Renal cortical epithelial cell (primary cell): ENCODE measurements at places on chromosomes 4 and X. TPM values are rescaled to one million over a fixed set of nuclear protein-coding genes. Genes with fewer than 3 reads are reported as not detected.

Gene PAGE2
- not detected in 2 replicates for total RNA-seq

Gene PTCHD1
- total RNA-seq, result under 0.01 TPM in 1 of 2 replicates, not detected in the other

Gene UGT2A1
- total RNA-seq, result not detected in 2 replicates

Gene IL2
- not detected in 2 replicates for total RNA-seq

Gene ALAS2
- total RNA-seq, result not detected in 2 replicates

Gene PAGE2B
- total RNA-seq, result not detected in 2 replicates

Gene CHST7
- total RNA-seq, result 5.7 and 13.0 TPM in 2 replicates

Gene ATP1B4
- not detected in 2 replicates for total RNA-seq

Gene MAGEB5
- not detected in 2 replicates for total RNA-seq

Gene ATOH1
- not detected in 2 replicates for total RNA-seq

Gene SORBS2
- total RNA-seq, result 9.7 and 45.1 TPM in 2 replicates

Gene SPANXB1
- not detected in 2 replicates for total RNA-seq

Gene TRAM1L1
- 3.6 and 5.2 TPM in 2 replicates for total RNA-seq

Gene MAOB
- total RNA-seq, result 0.52 and 21.6 TPM in 2 replicates

Gene DCAF12L2
- total RNA-seq, result 0.15 and 0.87 TPM in 2 replicates

DNA sequence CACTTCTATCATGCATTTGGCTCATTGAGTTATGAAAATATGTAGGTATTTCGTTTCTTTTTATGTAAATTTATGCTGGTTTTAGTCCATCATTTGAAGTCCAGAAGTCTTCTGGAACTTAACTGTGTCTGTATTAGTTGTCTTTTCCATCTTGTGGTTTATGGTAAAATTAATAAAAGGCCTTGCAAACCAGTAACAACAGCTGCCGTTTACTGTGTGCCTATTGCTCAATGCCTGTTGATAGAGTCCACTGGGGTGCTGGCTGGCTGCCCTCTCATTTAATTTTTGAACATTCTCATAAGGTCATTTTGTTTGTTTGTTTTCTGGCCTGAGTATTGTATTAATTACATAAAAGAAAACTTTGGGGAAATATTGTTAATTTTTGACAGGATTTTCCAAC lies 98.0 kb downstream of the NAA11 start:
- DNase-seq, result peak; percentile 29

GRCh38 chr4:99351487-99351886 lies 1.1 kb downstream of the ADH1C start:
- no peak for DNase-seq

DNA sequence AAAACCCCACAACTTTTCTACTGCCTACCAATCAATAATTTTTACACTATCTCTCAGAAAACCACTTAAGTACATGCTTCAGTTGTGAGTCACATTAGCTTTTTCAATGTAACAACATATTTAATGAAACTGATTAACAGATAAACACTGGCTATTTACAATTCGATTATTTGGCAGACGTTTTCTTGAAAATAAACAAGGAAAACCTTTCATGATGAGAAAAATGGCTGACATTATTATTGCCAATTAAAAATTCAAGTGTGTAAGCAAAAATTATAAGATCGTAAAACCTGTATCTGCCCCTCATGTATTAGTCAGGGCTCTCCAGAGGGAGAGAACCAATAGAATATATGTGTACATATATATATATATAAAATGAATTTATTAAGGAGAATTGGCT lies 1555.5 kb upstream of the IGFBP7 start:
- DNase-seq, result no peak

GRCh38 chr4:97235521-97235920 lies 907.8 kb downstream of the STPG2 start:
- DNase-seq, result peak; percentile 1

- no peak for DNase-seq
Measured at GRCh38 chrX:37816766-37817165, 30.6 kb downstream of the DYNLT3 start.

- DNase-seq, result no peak
Measured at GRCh38 chr4:38684951-38685844, 21.2 kb downstream of the KLF3 start.

DNA sequence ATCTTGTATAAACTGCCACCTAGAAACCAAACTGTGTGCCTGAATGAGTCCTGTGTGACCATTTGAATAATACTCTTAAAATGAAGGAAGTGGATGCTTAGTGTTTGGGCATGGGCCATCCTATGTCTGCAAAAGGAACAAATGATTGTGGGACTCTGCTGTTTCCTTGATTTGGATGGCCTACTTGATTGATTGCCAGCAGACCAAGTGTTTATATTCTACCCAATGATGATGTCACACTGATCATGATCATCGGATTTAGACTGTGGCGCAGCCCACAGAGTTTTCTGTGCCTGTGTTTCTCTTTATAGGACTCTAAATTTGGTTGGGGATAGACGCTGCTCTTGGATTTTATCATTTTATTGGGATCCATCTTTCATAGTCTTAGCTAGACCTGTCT lies 4.4 kb downstream of the SEPTIN11 start:
- no peak for DNase-seq

DNA sequence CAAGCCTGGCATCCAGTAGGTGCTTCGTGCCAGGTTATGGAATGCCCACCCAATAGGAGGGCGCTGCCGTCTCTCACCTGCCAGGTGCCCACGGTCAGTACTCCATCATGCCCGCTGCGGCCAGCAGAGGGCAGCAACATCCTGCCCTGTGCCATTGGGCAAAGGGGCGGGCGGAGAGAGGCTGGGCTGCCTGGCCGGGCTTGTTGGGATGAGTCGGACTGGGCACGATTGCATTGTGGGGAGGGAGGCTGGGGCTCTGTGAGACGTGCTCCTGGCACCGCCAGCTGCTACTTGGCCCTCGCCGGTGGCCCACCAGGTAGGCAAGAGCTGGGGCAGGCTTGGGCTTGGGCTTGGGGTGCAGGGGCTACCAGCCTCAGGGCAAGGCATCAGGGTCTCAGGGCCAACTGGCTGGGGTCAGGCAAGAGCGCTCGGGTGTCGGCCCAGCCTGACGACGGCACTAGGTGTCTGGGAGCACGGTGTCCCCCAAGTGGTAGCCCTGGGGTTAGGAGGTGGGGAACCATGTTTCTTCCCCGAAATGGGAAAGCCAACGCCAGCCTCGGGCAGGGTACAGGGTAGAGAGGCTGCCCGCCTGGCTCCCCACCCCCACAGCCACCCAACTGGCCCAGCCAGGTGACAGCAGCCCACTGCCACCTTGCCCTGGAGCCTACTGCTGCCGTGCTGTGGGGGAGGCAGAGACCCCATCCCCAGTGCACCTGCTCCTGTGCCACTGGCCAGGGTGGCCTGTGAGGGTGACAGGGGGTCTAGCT lies at the start of gene PLXNB3:
Gene PLXNB3 (plus strand): TSS at position 261 of the 767 bp plus-strand sequence. CDS start 1,287 bp downstream, outside the sequence.
- peak; percentile 28 for DNase-seq

GRCh38 chr4:128380306-128380705 lies 92.7 kb upstream of the PGRMC2 start:
- DNase-seq, result no peak

DNA sequence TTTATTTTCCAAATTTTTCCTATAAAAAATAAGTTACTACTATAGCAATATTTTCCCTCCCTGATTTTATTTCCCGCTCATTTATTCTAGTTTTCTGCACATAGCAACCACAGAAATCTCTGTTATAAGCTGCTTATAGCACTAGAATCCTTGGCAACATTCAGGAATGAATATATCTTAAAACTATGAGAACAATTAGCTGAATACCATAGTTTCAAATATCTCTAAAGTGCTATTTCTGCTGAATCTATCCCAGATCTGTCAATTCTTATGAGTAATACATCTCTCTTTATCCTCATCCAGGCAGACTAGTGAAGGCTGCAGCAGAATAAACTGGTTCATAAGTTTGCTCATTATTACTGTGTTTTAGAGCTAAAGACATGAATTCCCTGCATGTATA lies 622.9 kb upstream of the DIPK2B start:
- DNase-seq, result no peak

DNA sequence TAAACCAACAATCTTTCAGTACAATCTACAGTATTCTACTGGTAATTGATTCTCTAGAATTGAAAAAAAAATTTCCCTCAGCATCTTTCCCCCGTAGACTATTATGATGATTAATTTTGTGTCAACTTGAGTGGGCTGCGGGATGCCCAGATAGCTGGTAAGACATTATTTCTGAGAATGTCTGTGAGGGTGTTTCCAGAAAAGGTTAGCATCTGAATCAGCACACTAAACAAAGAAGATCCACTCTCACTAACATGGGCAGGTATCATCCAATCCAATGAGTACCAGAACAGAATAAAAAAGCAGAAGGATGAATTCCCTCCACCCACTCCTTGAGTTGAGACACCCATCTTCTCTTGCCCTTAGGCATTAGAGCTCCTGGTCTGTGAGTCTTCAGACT lies 186.1 kb upstream of the MAB21L2 start:
- DNase-seq, result no peak

DNA sequence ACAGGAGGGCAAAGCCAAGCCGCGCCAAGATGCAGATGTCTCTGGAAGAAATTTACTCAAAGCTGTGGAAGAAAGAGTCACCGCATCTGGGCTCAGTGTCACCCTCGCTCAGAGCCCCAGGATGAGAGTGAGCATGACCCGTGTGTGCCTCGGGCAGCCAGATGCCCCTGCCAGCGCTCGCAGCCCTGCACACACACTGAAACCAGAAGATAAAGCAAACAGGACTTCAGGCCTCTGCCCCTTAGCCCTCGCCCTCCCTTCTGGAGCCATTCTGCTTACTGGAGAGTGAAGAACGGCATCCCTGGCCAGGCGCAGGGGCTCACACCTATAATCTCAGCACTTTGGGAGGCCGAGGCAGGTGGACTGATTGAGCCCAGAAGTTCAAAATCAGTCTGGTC lies 103.0 kb downstream of the IRF2 start:
- DNase-seq, result no peak

GRCh38 chr4:168619266-168619631 lies 122.4 kb downstream of the PALLD start:
- peak; percentile 65 for DNase-seq

- no peak for DNase-seq
Measured at GRCh38 chr4:118741301-118741855, 56.2 kb downstream of the METTL14 start.

DNA sequence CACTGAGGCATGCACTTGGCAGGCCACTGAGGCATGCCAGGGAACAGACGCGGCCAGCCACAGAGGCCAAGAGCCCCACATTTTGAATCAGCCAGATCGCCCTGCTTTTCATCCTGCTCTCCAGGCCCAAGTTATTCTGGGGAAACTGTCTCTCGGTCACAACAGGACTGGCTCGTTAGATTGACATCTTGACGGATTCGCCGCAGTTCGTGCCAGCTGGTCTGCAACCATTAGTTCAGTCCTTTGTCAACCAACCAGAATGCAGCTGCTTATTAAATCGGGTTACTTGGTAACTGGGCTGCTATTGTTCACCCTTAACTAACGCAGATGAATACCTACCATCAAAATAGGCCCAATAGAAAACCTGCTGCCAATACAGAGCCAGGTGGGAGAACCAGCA lies 16.7 kb downstream of the CLDN34 start:
- no peak for DNase-seq

- no peak for DNase-seq
Measured at GRCh38 chrX:20313899-20314298, 47.2 kb upstream of the RPS6KA3 start.

- peak; percentile 50 for DNase-seq
Measured at GRCh38 chrX:45447331-45447730, 246.7 kb upstream of the DIPK2B start.

- DNase-seq, result no peak
Measured at GRCh38 chr4:172018358-172018757, 205.2 kb downstream of the GALNTL6 start.

DNA sequence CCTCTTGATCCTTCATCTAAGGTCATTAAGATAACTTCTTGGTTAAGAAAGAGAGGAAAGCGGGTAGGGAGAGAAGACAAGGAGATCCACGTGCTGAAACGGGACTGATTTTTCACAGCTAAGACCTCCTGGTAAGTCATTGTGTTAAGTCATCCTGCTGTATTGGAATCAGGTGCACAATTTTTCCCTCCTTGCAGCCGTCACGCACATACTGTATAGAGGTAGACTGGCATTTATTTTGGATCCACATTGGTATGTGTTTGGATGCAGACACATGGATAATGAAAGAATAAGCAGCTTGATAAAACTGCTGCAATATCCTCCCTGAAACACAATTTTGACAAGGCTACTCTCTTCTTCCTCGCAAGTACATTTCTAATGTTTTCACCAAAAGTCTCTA lies 60.1 kb upstream of the NAP1L5 start:
- DNase-seq, result no peak

DNA sequence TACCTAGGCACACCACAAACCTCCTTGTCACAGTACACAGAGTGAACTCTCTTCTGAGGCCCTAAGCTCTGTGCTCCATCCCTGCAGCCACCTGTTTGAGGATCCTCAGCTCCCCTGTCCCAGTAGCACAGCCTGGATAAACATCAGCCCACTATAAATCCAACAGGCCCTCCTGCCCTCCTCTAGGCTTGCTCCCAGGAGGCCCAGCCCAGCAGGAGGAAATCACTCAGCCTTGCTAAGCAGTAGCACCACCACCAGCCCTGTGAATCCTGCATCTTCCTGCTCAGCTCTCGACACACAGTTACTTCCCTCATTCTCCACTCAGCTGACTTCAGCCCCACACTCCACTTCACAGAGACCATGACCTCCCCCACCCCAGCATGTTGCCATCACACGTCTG lies 273.9 kb downstream of the BCOR start:
- DNase-seq, result no peak

GRCh38 chr4:61004651-61005170 lies 195.4 kb upstream of the ADGRL3 start:
- DNase-seq, result no peak

GRCh38 chrX:46180258-46180687 lies 364.9 kb downstream of the ZNF674 start:
- DNase-seq, result peak; percentile 56

- peak; percentile 39 for DNase-seq
Measured at GRCh38 chr4:133647206-133647605, 498.1 kb downstream of the PCDH10 start.

GRCh38 chr4:123676071-123676889 lies 279.7 kb downstream of the SPRY1 start:
- DNase-seq, result no peak

DNA sequence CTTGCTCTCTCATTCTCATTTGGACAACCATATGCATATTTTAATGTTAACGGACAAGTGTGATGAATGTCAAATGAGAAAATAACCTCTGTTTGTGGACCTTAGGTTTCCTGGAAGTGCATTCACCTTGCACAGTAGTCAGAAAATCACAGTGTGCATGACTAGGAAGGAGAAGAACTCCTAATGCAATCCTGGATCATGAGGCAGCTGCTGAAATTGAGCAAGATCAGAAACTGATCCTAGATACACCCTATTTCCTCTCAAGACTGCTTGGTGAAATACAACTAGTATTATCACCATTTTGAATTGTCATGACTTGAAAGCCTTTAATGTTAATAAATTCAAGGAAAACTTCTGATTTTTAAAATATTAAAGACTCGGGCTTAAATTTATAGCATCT lies 1148.9 kb downstream of the STIM2 start:
- no peak for DNase-seq

- DNase-seq, result no peak
Measured at GRCh38 chr4:1234811-1235292, 14.1 kb downstream of the CTBP1 start.

- no peak for DNase-seq
Measured at GRCh38 chr4:150079081-150079581, 886 bp downstream of the DCLK2 start.

- peak; percentile 14 for DNase-seq
Measured at GRCh38 chr4:94676970-94677369, 80.8 kb upstream of the BMPR1B start.
